ENCODE measurements at places on chromosomes 1 and 21. TPM values are rescaled to one million over a fixed set of nuclear protein-coding genes. Genes with fewer than 3 reads are reported as not detected.

- H3K27me3 ChIP-seq: no peaks in the 10 kb centered on the region
- DNase-seq: no peak
- no peaks in the 10 kb centered on the region for H3K36me3 ChIP-seq
- no peak overlapping the region for H3K4me3 ChIP-seq
Observed at GRCh38 chr1:197842646-197843045, 59.8 kb upstream of the C1orf53 start.

DNA sequence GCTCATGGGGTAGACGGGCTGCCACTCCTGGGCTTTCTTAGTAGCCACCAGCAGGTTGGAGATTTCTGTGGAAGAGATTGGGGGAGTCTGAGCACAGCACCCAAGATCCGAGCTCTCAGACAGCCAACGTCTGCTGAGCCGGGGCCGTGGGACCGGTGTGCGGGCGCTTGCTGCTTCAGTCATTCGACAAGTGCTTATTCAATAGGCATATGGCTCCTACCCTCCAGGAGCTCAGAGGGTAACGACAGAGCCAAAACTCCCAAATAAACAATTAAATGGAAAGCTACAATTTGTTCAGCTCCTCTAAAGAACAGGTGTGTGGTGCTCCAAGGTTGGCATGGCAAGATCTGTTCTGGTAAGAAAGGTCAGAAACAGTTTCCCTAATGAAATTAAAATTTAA, 106.0 kb downstream of the RAVER2 start:
- H3K4me1 ChIP-seq: no peaks in the 10 kb centered on the region
- H3K27ac ChIP-seq: no peak overlapping the region
- DNase-seq: no peak

- no peak for DNase-seq
- H3K27ac ChIP-seq: peak overlapping the region; percentile 33
- peaks cover 19% of the 10 kb centered on the region for H3K4me1 ChIP-seq
- H3K27me3 ChIP-seq: no peaks in the 10 kb centered on the region
Observed at GRCh38 chr1:62744611-62745577, 39.0 kb upstream of the ATG4C start.

DNA sequence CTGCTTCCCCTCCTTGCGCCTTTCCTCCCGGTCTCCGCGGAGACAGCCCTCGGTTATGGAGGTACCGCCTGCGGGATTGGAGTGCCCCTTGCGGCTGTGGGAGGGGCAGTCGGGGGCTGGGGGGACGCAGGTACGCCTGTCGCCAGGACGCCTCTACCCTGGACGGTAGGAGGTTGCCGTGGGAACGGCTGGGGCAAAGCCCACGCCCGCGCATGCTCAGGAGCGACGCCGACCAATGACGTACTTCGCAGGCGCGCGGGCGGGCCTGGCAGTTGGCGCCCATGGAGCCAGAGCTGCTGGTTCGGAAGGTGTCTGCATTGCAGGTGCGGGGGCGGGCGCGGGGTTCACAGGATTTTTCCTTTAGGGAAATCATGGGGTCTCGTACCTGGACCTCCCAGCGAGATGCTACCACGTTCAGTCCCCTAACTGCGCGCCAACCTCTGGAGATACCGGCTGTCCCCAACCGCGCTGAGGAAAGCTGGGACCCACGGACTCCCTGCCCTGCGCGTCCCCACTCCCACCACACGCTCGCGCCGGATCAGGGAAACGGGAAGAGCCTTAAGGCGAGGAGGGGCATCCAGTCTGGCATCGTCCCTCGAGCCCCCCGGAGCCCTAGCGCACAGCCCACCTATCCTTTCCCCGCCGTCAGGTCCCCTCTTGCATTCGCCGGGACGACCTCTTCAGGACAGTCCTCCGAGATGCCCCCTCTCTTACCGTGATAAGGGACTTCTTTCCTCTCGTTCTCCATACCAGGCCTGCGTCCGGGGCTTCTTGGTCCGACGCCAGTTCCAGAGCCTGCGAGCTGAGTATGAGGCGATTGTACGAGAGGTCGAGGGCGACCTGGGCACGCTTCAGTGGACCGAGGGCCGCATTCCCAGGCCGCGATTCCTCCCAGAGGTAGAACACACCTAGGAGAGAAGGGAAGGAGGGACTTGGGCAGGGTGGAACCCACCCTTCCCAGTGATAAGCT, at the start of gene IQCC:
Gene IQCC (plus strand): TSS at position 271 of the 970 bp plus-strand sequence. CDS start 11 bp downstream, at position 282.
- no peaks in the 10 kb centered on the region for H3K27me3 ChIP-seq
- H3K4me3 ChIP-seq: peak within 1 kb of the TSS; percentile 85
- no peaks in the 10 kb centered on the region for H3K36me3 ChIP-seq
- DNase-seq: no peak

GRCh38 chr1:246773213-246773641, 49.0 kb downstream of the SCCPDH start:
- H3K4me1 ChIP-seq: no peaks in the 10 kb centered on the region
- no peak overlapping the region for H3K27ac ChIP-seq
- no peaks in the 10 kb centered on the region for H3K27me3 ChIP-seq
- DNase-seq: no peak

GRCh38 chr1:197021716-197022115, 44.4 kb downstream of the CFHR5 start:
- H3K27ac ChIP-seq: no peak overlapping the region
- no peak for DNase-seq
- H3K27me3 ChIP-seq: peaks cover 12% of the 10 kb centered on the region

The EPHA2 gene
- 38.5 TPM for total RNA-seq

The DEPDC1 gene
- total RNA-seq: 4.7 TPM

The LHX4 gene
- 0.53 TPM for total RNA-seq

The S100A7A gene
- not detected for total RNA-seq

The LCE3E gene
- not detected for total RNA-seq

The MAP1LC3C gene
- total RNA-seq: 0.65 TPM

All from chondrocyte (in vitro differentiated cells).